ENCODE measurements at places on chromosomes 6 and 20.

GRCh38 chr6:149752600-149753373, 3.2 kb downstream of the PCMT1 start:
- no peak for DNase-seq

- no peak for DNase-seq
Measured at GRCh38 chr20:24332956-24333355, 136.5 kb upstream of the SYNDIG1 start.

GRCh38 chr6:147770221-147770620, 261.7 kb downstream of the SAMD5 start:
- no peak for DNase-seq

GRCh38 chr6:104642871-104643270, 216.8 kb downstream of the HACE1 start:
- no peak for DNase-seq

- peak; percentile 49 for DNase-seq
Measured at GRCh38 chr6:33029328-33030184, 20.2 kb upstream of the HLA-DOA start.

DNA sequence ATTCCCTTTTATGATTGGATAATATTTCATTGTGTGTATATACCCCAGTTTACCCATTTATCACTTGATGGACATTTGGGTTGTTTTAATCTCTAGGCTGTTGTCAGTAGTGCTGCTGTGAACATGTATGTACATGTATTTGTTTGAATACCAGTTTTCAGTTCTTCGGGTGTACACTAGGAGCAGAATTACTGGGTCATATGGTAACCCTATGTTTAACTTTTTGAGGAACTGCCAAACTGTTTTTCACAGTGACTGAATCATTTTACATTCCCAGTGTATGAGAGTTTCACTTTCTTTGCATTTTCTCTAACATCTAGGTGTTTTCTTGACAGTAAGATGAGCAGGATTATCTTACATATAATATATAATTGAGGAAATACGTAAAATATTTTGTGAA, 44.7 kb upstream of the ADIG start:
- DNase-seq = no peak

GRCh38 chr20:60039526-60039925, 81.3 kb downstream of the CDH26 start:
- DNase-seq = no peak

- DNase-seq = peak; percentile 45
Measured at GRCh38 chr20:561437-562231, 18.0 kb upstream of the CSNK2A1 start.

DNA sequence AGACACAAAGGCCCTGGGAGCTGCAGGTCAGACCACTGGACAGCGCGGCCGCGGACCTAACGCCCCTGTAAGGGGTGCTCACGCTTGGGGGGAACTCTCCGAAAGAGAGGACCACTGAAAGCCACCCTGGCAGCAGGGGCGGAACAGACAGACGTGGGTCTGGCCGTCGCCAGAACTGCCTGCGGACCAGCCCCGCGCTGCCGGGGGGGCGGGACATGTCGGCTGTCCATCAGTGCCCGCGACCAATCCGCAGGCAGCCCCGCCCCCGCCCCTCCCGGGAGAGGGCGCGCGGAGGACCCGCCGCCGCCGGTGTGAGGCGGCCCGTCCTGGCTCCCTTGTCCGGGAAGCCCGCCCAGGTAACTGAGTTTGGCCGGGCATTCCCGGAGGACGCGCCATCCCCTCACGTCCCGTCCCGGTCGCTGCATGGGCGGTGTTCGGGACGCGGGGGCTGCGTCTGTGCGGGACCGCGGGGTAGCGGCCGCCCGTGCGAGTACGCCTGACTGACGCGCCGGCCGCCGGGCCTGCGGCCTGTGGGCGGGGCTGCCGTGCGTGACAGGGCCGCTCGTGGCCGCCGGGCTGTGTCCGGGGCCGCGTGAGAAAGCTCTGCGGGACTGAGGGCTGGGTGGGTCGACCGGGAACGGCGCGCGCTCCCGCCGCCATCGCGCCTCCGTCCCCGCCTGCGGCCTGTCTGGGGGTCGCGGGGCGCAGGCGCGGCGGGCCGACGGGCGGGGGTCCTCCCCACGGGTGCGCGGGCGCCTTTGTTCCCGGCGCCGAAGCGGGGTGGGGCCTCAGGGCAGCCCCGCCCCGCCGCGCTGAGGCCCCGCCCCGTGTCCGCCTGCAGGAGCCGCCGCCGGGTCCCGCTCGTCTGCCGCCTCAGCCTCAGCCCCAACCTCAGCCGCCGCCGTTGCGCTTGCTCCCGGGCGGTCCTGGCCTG, at the start of gene PLCG1:
TSS of gene PLCG1 (plus strand) at position 864 of the 934 bp plus-strand sequence. CDS start 99 bp downstream, outside the sequence.
- DNase-seq = peak; percentile 86

- DNase-seq = no peak
Measured at GRCh38 chr6:42026540-42026939, 23.8 kb upstream of the TAF8 start.
